Stimulated activated naive CD4-positive, alpha-beta T cell (primary cell): ENCODE measurements at places on chromosomes 16 and 17.

- DNase-seq, result no peak
Measured at GRCh38 chr17:40314584-40314956, 5.6 kb downstream of the RARA start.

DNA sequence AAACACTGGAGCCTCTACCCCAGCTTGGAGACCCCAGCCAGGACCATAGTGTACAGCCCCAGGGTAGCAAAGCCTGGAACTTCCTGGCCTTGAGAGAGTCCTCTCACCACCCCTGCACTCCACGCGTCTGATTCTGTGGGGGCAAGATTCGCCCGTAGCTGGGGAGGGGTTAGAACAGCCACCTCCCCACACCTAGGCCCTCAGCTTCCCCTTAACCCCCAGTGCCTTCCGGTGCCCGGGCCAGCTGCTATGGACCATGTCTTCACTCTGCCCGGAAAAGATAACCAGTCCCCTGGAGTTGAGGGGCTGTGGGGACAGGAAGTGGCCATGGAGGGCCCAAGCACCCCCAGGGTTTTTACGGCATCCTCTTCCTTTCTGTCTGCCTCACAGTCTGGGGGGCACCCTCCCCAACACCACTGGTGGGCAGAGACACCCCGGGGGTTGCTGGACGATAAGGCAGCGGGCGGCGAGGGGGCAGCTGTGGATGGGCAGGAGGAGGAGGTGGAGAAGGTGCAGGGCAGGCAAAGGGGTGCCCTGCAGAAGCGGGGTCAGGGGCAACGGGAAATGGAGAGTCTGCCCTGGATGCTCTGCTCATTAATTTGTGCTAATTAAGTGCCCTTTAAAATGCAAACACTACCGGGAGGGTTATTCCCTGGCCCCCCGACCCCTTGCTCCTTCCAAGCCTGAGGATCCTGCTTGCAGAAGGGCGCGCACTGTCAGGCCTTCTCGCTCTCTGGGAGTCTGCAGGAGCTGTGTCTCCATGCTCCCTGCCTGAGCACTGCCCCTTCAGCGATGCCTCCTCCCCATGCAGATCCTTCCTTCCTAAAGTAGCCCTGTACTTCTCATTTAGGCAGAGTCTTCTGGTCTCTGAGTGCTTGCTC lies 2.4 kb downstream of the PRSS27 start:
- no peak for DNase-seq

DNA sequence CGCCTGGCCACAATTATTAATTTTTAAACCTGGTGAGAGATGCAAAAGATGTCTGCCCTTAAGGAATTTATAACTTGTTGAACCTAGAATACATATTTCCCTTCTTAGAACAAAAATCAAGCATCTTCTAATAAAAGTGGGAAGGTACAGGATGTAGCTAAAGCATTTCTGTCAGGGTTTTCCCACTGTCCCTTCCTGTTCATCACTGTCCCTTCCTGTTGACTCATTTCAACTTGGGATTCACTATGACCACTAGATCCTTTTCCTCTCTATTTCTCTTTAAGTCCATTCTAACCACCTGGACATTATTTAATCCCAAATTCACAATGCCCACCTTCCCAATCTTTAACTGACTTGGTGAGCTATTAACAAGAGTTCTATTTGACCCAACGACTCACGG lies 33.9 kb upstream of the CDRT4 start:
- no peak for DNase-seq

DNA sequence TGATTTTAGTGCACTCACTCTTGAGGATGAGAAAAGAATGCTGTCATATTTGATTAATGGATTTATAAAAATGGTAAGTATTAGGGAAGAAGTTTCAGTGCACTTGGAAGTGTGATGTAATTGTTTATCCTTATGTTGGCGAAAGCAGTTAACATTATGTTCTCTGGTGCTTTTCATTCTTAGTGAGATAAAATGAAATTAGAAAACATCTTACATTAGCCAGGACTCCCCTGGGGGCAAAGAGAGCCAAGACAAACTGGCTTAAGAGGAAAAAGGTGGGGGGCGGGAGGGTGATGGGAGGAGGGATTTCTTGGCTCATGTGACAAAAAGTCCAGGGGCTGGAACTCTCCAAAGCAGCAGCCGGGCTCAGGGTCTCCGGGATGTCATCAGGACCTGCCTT lies 73.2 kb downstream of the KNOP1 start:
- DNase-seq, result no peak

DNA sequence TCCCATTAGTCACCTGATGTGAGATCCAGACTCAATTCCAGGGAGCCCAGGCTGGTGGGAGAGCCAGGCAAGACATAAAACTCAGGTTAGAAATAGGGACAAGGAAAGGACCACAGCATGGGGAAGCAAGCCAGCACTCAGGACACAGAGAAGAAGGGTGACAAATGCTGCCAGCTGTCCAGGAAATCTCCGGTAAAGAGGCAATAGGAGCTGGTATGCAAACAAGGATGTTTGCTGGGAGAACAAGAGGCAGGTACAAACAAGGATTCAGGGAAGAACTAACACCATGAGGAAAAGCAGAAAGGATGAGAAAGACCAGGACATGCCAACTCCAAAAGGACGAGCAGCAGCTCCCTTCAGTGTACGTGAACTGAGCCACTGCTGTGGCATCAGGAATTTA lies 10.2 kb upstream of the TXNDC11 start:
- no peak for DNase-seq

- no peak for DNase-seq
Measured at GRCh38 chr16:69662901-69663300, 63.5 kb downstream of the NQO1 start.

DNA sequence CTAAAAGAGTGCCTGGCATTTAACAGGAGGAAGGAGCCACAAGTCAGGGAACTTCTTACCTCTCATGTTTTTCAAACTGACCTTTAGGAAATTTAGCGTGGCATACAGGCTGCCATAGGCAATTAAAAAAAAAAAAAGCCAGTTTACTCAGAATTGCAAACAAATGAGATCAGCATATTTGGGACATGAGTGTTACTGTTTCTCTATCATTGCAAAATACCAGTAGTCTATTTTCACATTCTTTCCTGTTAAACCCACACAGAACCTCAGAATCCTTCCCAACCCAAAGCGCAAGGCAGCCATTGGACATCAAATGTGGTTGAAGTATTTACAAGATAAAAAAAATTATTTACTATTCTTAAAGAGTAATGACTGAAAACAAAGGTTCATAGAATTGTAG lies 366.4 kb upstream of the DYNLRB2 start:
- DNase-seq, result no peak

- DNase-seq, result no peak
Measured at GRCh38 chr16:57469046-57469445, 6.6 kb downstream of the POLR2C start.

- no peak for DNase-seq
Measured at GRCh38 chr16:78957317-78958100, 643.0 kb downstream of the MAF start.

GRCh38 chr16:89561142-89561883 lies 831 bp downstream of the RPL13 start:
- no peak for DNase-seq

DNA sequence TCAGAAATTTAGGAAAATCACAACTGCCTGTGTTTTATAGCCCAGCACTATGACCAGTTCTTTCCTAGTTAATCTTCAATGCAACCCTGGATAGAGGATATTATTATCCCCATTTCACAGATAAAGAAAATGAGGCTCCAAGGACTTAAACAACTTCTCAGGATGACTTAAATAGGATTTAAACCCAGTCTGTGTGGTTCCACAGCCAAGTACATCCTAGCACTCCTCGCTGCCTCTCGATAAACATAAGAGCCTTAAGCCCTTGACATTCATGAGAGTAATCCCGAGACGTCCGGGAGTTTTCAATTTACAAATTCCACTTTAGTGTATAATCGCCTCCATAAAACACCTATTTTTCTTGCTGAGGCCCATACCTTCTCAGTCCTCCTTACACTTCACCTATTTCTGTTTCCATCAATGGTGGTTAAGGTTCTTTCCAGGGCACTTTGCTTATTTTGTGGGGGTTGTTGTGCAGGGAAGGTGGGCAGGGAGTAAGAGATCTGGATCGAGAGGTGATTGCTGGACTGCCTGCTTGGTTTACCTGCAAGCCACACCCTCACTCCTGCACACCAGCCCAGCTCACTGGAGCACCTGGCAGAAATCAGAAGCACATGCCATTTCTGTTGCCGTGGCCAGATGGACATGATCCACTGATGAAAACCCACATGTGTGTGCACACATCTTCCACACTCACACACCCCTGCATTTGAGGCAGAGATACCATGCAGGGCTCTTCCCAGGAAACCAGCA lies 50.5 kb downstream of the ASIC2 start:
- no peak for DNase-seq

- no peak for DNase-seq
Measured at GRCh38 chr17:46841561-46842379, 9.6 kb upstream of the WNT9B start.

GRCh38 chr16:85415196-85416090 lies 197.7 kb upstream of the GSE1 start:
- no peak for DNase-seq

GRCh38 chr16:14958970-14959369 lies 15.9 kb upstream of the PDXDC1 start:
- no peak for DNase-seq

DNA sequence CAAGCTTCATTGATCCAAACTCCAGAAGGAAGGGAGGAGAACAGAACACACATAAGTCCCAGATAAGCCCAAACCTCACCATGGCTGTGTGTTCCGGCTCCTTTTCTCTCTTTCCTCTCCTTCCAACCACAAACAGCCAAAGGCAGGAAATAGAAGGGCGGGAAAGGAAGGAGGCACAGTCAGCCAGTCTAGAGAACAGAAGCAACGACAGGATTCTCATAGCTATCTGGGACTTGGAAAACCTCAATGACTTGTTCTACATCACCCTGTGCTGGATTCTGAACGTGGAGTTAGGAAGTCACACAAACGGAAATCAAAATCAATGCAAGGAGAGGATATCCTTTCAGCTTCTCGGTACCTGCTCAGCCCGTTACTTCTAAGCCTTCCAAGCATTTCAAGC lies 9.0 kb downstream of the CRK start:
- DNase-seq, result no peak

DNA sequence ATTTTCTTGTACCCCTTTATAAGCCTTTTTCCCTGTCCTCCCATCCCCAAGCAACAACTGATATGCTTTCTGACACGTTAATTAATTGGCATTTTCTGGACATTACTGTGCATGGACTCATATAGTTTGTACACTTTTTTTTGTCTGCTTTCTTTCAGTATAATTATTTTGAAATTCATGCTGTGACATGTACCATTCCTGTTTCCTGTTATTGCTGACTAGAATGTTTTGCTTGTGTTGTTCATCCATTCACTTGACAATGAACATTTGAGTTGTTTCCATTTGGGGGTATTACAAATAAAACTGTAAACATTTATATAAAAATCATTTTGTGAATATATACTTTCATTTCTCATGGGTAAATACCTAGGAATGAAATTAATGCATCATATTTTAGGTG lies 50.6 kb downstream of the RBBP6 start:
- DNase-seq, result no peak

GRCh38 chr16:30076276-30076791 lies 540 bp downstream of the PPP4C start:
- no peak for DNase-seq

- no peak for DNase-seq
Measured at GRCh38 chr17:34771891-34772290, 189.4 kb downstream of the CCT6B start.

DNA sequence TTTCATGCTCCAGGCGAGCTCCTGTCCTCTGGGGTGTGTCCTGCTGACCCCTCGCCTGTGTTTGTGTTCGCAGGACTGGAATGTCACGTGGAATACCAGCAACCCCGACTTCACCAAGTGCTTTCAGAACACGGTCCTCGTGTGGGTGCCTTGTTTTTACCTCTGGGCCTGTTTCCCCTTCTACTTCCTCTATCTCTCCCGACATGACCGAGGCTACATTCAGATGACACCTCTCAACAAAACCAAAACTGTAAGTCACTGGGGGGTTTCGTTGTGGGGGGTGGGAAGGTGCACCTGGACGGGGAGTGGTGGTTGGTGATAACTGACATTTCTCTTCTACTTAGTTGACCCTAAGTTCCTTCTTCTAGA lies 58.3 kb downstream of the ABCC1 start:
- no peak for DNase-seq

GRCh38 chr16:52634104-52634503 lies 87.2 kb upstream of the TOX3 start:
- DNase-seq, result no peak

DNA sequence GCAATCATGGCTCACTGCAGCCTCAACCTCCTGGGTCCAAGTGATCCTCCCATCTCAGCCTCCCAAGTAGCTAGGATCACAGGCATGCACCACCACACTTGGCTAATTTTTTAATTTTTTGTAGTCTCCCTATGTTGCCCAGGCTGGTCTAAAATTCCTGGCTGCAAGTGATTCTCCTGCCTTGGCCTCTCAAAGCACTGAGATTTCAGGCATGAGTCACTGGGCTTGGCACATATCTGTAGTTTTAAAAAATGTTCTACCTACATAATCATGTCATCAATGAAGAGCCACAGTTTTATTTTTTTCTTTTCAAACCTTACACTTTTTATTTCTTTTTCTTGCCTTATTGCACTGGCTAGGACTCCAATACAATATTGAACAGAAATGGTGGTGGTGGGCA lies 33.1 kb upstream of the COL1A1 start:
- DNase-seq, result no peak
